ENCODE measurements at places on chromosomes 16 and 17.

DNA sequence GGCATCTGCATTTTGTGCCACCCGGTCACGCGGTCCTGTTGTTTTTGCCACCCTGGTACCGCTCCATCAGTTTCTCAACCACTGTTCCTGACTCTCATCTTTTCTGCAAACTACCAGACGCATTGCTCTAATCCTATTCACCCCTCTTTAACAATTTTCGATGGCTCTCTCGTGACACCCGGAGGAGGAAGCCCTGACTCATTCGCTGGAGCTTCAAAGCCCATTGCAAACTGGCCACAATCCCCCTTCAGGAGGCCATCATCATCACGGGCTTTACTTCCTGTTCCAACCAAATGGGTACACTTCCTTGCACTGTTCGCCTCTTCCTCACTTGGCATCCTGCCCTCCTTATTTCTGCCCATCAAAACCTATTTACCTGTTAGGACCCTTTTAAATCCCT, 155.3 kb downstream of the RGS9 start:
- DNase-seq = no peak

GRCh38 chr16:1530883-1531637, 2.4 kb upstream of the TMEM204 start:
- DNase-seq = no peak

DNA sequence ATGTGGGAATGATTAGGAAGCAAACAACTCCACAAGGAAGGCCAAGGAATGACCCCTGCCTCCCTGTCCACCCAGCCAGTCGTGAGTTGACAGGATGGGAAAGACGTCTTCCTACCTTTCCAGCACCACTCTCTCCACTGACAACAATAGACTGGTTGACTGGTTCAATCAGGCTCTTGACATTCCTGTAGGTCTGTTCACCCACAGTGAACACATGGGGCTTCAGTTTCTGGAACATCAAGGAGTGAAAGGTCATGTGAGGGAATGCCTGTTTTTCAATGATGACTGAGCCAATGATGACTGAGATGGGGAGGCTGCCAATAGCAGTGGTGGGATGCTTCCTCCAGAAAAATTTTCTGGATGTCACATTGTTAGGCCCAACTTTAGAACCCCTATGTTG, 9.6 kb downstream of the MYO19 start:
- no peak for DNase-seq

GRCh38 chr16:66207139-66207882, 159.2 kb upstream of the CDH5 start:
- no peak for DNase-seq

DNA sequence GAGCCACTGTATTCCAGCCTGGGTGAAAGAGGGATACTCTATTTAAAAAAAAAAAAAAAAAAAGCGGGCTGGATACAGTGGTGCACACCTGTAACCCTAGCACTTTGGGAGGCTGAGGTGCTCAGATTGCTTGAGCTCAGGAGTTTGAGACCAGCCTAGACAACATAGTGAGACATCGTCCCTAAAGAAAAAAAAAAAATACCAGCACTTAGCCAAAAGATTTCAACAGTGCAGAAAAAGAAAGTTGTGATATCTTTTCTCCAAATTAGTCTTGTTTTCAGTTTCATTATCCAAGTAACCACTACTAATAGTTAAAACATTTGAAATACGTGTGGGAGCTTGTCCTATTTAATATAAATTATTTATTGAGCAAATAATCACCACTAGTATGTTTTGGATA, 48.7 kb downstream of the TENT4B start:
- DNase-seq = no peak

GRCh38 chr16:4532238-4532637, 6.3 kb downstream of the CDIP1 start:
- no peak for DNase-seq

DNA sequence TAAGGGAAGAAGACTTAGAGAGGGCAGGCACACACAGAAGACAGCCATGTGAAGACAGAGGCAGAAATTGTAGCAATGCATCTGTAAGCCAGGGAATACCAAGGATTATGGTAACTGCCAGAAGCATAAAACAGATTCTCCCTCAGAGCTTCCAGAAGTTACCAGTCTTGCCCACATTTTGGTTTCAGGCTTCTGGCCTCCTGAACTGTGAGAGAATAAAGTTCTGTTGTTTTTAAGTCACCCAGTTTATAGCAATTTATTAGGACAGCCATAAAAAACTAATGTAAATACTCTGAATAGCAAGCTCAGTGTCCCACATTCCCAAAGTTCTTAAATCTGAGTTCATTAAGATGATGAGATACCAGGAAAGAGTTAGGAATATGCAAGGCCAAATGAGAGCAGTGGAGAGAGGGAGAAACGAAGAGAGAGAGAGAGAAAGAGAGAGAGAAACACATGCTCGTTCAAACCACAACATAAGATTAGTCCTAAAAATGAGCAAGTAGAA, 123.4 kb downstream of the HS3ST3A1 start:
- no peak for DNase-seq

DNA sequence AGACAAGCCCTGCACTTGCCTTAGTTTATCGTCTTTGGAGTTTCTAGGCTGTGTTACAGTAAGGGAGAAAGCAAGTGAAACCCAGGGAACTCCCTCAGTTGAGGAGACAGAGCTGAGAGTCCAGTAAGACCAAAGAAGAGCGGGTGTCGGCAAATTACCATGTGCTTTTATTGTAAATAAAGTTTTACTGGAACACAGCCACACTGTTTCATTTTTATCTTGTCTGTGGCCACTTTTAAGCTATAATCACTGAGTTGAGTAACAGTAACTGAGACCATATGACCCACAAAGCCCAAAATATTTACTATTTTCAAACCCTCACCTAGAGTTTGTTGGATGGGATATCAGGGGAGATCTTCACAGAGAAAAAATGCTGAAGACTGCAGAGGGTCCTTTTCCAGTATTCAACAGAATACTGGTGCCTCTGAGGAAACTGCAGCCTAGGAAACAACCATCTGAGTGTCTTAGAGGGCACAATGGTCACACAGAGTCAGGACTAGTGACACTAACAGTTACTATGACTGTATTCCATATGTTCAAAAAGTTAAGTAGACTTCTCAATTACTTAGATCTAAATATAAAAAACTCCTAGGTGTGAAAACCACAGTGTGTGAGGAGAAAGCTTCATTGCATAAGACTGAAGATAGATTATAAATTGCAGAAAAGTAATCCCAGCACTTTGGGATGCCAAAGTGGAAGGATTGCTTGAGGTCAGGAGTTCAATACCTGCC, 351.1 kb upstream of the TBX2 start:
- DNase-seq = no peak

DNA sequence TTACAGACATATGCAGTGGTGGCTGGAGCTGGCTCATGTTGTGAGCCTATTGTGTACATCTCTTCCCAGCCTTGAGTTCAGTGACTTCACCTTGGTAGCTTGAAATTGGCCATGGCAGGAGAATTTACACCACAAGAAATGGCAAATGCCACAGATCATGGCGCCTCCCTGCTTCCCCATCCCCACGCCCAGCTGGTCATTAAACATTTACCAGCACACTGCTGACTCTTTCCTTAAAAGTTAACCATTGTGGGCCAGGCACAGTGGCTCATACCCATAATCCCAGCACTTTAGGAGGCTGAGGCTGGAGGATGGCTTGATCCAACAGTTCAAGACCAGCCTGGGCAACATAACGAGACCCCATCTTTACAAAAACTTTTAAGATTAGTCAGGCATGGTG, 22.6 kb upstream of the ITGB4 start:
- DNase-seq = no peak

DNA sequence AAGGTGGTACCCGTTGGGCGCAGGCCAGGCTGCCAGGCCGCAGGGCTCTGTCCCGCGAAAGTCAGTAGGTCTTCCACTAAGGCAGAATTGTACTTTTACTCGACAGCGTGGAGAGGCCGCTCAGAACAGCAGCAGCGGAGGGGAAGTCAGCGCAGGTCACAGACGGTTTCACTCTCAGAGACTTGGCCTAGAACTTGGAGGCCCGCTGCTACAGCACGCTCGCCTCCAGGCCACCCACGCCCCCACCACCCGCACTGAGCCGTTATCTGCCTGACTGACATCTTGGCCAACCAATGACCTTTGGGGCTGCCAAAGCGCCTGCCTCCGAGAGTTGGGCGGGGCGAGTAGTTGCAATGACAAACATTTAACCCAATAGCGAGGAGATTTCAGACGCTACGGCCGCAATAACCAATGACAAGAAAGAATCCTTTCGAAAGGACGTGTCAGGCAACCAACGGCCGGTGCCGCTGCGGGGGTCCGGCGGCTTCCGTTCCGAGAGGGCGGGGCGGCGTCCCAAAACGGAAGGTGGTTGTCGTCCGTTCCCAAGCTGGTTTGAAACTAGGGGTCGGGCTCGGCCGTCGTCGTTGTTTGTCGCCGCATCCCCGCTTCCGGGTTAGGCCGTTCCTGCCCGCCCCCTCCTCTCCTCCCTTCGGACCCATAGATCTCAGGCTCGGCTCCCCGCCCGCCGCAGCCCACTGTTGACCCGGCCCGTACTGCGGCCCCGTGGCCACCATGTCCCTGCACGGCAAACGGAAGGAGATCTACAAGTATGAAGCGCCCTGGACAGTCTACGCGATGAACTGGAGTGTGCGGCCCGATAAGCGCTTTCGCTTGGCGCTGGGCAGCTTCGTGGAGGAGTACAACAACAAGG, at the start of gene DCAF7:
DCAF7 (plus strand) TSS at position 532 of the 871 bp plus-strand sequence; CDS start at position 733, 201 bp downstream.
- DNase-seq = peak; percentile 99

- no peak for DNase-seq
Observed at GRCh38 chr16:56382901-56383355, 42.4 kb downstream of the AMFR start.

DNA sequence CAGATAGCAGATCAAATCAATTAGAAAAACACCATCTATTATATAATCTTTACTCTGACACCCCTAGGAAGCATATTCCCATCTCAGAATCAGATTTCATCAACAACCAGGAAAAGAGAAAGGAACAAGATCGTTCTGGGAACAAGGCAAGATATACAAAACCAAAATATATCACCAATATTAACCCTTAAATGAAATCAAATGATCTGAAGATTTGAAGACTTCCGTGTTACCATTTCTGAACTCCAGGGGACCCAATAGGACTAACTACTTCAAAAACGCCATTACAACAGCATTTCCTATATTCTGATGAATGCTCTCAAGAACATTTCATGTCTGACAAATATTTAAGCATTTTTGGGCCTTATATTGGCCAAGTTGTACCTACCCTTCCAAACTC, 624.2 kb upstream of the ZFHX3 start:
- DNase-seq = no peak

DNA sequence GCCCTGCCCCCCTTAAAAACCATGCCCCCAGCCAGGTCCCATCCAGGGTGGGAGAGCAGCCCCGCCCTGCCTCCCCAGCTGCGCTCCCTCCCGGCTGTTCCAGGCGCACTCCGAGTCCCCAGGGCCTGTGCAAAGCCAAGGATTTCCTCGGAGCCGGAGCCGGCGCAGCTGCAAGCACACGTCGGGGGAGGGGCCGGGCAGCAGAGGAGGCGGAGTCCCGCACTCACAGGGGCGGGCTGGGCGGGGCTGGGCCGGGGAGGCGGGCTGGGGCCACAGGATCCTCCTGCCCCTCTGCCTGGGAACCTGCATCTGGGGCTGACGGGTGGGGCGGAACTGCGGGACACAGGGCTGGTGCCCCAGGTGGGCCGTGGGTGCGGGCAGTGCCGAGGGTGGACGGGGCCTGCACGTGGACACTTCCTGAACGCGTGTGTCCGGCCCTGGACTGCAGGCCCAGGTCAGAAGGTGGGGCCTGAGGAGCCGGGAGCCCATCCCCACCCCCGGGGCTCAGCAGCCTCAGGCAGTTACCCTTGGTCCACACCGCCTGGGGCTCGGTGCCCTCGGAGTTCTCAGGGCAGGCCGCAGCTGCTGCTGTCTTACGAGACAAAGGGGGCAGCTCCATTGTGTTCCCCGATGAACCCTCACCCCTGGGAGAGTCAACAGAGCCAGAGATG, 24.0 kb upstream of the SSTR5 start:
- DNase-seq = no peak

DNA sequence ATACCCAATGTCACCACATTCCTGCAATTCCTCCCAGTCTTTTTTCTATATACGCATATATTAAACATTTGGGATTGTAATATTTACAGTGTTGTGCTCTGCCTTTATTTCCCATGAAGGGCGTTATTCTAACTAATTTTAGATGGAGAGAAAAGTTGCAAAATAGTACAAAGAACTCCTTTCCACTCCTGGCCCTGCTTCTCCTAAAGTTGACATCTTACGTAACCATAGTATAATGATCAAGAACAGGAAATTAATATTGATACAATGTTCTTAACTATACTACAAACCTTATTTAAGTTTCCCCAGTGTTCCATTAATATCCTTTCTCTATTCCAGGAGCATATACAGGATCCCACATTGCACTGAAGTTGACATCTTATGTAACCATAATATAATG, 46.3 kb downstream of the TK2 start:
- DNase-seq = no peak

- DNase-seq = no peak
Observed at GRCh38 chr16:2776500-2777139, 460 bp downstream of the ELOB start.

DNA sequence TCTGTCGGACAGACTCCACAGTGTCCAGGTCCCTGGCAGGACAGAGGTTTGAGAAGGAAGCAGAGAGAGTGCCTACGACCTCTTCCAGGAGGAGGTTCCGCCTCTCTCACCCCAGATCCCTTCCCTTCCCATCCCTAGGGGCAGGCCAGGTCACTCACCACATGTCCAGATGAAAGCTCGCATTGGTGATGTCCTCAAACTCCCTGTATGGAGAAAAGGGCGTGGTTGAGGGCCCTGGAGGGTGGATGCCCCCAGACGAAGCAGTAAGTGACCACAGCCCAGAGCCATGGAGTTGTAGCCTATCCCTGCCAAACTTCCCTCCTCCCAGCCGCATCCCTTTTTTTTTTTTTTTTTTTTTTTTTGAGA, 3.4 kb downstream of the UNC13D start:
- no peak for DNase-seq

DNA sequence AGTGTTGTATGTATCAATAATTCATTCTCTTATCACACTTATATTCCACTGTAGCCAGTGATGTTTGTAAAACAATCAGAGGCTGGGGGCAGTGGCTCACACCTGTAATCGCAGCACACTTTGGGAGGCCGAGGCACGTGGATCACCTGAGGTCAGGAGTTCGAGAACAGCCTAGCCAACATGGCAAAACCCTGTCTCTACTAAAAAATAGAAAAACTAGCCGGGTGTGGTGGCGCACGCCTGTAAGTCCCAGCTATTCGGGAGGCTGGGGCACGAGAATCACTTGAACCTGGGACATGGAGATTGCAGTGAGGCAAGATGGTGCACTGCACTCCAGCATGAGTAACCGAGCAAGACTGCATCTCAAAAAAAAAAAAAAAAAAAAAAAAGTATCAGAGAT, 217.0 kb downstream of the CPPED1 start:
- no peak for DNase-seq

- DNase-seq = no peak
Observed at GRCh38 chr17:76568811-76569221, 16.8 kb downstream of the ST6GALNAC2 start.

All from stimulated activated CD4-positive, alpha-beta T cell treated with anti-CD3 and anti-CD28 coated beads, Interleukin-2, amount 100 ng/mL, for 4 hours (primary cell).